Activated CD4-positive, alpha-beta memory T cell treated with anti-CD3 and anti-CD28 coated beads for 36 hours (primary cell): ENCODE measurements at places on chromosomes 3 and 15. TPM values are rescaled to one million over a fixed set of nuclear protein-coding genes. Genes with fewer than 3 reads are reported as not detected.
A peak's percentile ranks its signal among the peaks of the same experiment; 100 is the strongest.

CDCP1 gene
- 0.48 TPM for total RNA-seq

SLC35G2 gene
- 2.1 TPM for total RNA-seq

SAMMSON gene
- not detected for total RNA-seq

ZNF662 gene
- total RNA-seq = 0.39 TPM

XCR1 gene
- total RNA-seq = not detected

GABRR3 gene
- not detected for total RNA-seq

FGF7 gene
- total RNA-seq = not detected

FEZF2 gene
- not detected for total RNA-seq

CORO2B gene
- 0.07 TPM for total RNA-seq

TYRO3 gene
- total RNA-seq = 4.3 TPM

DNA sequence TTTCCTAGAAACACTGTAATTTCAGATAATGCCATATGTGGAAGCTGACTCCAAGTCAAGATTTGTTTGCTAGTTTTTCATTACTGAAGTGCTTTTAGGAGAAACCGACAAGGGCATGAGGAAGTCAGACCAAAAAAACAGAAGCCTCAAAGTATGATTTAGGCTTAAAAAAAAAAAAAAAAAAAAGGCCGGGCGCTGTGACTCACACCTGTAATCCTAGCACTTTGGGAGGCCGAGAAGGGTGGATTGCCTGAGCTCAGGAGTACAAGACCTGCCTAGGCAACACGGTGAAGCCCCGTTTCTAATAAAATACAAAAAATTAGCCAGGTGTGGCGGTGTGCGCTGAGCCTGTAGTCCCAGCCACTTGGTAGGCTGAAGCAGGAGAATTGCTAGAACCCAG, 11.6 kb downstream of the RPL15 start:
- H3K36me3 ChIP-seq = no peaks in the 10 kb centered on the region
- H3K27ac ChIP-seq = no peak overlapping the region

GRCh38 chr15:95365511-95366107, 964.9 kb upstream of the NR2F2 start:
- H3K27me3 ChIP-seq = no peaks in the 10 kb centered on the region
- H3K36me3 ChIP-seq = no peaks in the 10 kb centered on the region
- DNase-seq = no peak
- H3K27ac ChIP-seq = no peak overlapping the region
- H3K4me3 ChIP-seq = no peak overlapping the region

- DNase-seq = no peak
- H3K36me3 ChIP-seq = no peaks in the 10 kb centered on the region
- H3K4me3 ChIP-seq = no peak overlapping the region
- H3K4me1 ChIP-seq = no peaks in the 10 kb centered on the region
- H3K27me3 ChIP-seq = no peaks in the 10 kb centered on the region
Measured at GRCh38 chr3:62604298-62604697, 230.9 kb upstream of the FEZF2 start.

DNA sequence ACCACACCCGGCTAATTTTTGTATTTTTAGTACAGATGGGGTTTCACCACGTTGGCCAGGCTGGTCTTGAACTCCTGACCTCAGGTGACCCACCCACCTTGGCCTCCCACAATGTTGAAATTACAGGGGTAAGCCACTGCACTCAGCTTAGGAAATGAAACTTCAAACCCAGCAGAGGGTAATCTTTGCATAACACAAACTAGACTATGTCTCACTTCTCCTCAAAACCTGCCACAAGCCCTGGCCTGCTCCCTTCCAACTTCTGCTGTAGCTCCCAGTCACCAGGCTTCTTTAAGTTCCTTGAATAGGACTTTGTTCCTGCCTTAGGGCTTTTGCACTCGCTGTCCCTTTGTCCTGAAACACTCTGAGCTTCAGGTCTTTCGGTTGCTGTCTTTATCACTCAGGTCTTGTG, 39.2 kb upstream of the SEMA4B start:
- H3K4me3 ChIP-seq = no peak overlapping the region
- DNase-seq = no peak
- no peak overlapping the region for H3K27ac ChIP-seq
- H3K36me3 ChIP-seq = no peaks in the 10 kb centered on the region
- peaks cover 24% of the 10 kb centered on the region for H3K4me1 ChIP-seq

GRCh38 chr3:128073807-128074206, 21.6 kb downstream of the SEC61A1 start:
- H3K36me3 ChIP-seq = peaks cover 17% of the 10 kb centered on the region
- H3K27ac ChIP-seq = no peak overlapping the region
- DNase-seq = no peak
- no peak overlapping the region for H3K4me3 ChIP-seq
- peaks cover 21% of the 10 kb centered on the region for H3K4me1 ChIP-seq
- H3K27me3 ChIP-seq = no peaks in the 10 kb centered on the region

DNA sequence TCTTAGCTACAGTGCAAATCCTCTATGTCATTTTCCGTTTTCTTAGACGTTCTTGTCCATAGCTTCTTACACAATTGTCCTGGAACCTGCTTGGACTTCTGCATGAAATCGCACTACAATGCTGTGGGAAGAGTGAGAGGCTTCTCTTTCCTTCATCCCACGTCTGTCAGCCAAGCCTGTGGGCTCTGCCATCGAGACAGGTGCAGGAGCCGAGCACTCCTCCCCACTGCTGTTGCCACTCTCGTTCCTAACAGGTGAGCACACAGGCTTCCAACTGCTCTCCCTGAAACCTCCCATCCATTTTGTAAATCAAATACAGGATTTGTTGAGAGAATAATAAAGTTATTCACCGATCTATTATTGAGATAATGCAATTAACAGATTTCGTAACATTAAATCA, 23.5 kb downstream of the ZXDC start:
- H3K4me3 ChIP-seq = no peak overlapping the region
- H3K4me1 ChIP-seq = no peaks in the 10 kb centered on the region
- H3K27me3 ChIP-seq = no peaks in the 10 kb centered on the region

GRCh38 chr3:4776980-4777581, 202.2 kb upstream of the BHLHE40 start:
- H3K27me3 ChIP-seq = no peaks in the 10 kb centered on the region
- DNase-seq = peak; percentile 45
- peak overlapping the region; percentile 47 for H3K4me3 ChIP-seq
- H3K27ac ChIP-seq = peak overlapping the region; percentile 91
- peaks cover 44% of the 10 kb centered on the region for H3K36me3 ChIP-seq

DNA sequence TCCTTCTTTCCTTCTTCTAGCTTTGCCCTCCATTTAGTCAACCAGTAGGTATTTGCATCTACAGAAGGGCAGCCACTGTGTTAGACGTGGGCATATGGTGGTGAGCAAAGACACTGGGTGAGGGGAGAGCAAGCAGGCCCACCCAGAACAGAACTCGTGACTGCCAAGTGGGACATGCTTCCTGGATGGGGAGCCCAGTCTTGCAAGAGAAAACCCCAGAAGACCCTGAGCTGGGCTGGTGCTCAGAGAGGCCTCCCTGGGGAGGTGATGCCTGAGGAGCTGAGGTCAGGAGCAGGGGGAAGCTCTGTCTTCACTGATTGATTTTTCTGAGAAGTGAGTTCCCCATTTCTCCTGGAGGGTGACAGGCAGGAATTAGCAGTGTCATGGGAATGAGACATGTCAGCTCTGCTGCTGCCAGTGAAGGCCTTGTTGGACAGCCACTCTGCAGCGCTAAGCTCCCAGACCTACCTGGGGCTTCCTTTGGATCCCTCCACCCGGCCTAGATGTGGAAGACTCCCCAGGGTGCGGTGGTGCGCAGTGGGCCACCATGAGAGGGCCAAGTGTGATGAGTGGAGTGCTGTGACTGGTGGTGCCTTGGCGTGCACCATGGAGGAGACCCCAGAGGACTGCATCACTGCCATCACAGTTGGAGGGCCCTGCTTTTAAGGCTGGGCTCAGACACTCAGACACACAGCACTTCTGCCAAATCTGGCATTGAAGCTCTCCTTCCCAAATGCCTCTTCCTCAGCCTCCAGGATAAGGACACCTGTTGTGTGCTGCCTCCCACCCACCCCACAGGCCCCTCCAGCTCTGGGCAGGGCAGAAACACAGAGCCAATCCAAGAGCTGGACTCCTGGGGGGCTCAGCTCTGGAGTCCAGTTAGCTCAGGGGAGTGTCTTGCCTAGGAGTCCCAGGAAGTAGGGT, 40.0 kb upstream of the TOPBP1 start:
- DNase-seq = no peak
- no peak overlapping the region for H3K4me3 ChIP-seq
- H3K27ac ChIP-seq = no peak overlapping the region
- H3K4me1 ChIP-seq = no peaks in the 10 kb centered on the region

GRCh38 chr3:10926811-10927521, 65.6 kb upstream of the SLC6A1 start:
- H3K27me3 ChIP-seq = no peaks in the 10 kb centered on the region
- no peak overlapping the region for H3K4me3 ChIP-seq
- no peaks in the 10 kb centered on the region for H3K4me1 ChIP-seq
- DNase-seq = no peak
- H3K36me3 ChIP-seq = no peaks in the 10 kb centered on the region

DNA sequence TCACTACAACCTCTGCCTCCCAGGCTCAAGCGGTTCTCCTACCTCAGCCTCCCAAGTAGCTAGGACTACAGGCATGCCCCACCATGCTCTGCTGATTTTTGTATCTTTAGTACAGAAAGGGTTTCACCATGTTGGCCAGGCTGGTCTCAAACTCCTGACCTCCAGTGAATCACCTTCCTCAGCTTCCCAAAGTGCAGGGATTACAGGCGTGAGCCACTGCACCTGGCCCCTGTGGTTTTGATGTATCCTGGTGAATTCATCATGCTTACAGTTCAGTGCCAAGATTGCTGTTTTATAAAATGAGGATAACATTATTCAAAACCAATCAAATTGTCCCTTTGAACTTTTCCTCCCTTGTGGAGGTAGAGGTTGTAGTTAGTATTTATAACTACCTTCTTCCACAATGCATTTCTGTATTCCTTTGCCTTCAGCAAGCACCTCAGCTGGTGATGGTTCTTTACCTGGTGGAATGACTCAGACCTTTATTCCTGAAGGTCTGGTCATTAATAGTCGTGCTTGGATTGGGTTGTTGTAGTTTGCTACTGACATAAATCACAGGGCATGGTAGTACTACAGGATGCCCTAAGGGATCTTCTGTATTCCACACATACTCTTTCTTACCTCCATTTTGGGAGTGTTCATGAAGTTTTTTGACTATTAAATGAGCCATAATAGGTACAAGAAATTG, 76.9 kb downstream of the UBP1 start:
- H3K27me3 ChIP-seq = peaks cover 3% of the 10 kb centered on the region
- H3K4me3 ChIP-seq = no peak overlapping the region
- H3K27ac ChIP-seq = no peak overlapping the region

- peak overlapping the region; percentile 87 for H3K27ac ChIP-seq
- DNase-seq = no peak
- no peaks in the 10 kb centered on the region for H3K27me3 ChIP-seq
Measured at GRCh38 chr3:71300951-71301393, 282.6 kb downstream of the FOXP1 start.

- H3K36me3 ChIP-seq = no peaks in the 10 kb centered on the region
- no peak overlapping the region for H3K4me3 ChIP-seq
- no peak overlapping the region for H3K27ac ChIP-seq
- H3K4me1 ChIP-seq = no peaks in the 10 kb centered on the region
- DNase-seq = no peak
Measured at GRCh38 chr3:82132210-82133069, 371.0 kb upstream of the GBE1 start.

- H3K36me3 ChIP-seq = no peaks in the 10 kb centered on the region
- H3K4me1 ChIP-seq = no peaks in the 10 kb centered on the region
- H3K27ac ChIP-seq = no peak overlapping the region
Measured at GRCh38 chr3:127709320-127710060, 36.7 kb downstream of the ABTB1 start.

DNA sequence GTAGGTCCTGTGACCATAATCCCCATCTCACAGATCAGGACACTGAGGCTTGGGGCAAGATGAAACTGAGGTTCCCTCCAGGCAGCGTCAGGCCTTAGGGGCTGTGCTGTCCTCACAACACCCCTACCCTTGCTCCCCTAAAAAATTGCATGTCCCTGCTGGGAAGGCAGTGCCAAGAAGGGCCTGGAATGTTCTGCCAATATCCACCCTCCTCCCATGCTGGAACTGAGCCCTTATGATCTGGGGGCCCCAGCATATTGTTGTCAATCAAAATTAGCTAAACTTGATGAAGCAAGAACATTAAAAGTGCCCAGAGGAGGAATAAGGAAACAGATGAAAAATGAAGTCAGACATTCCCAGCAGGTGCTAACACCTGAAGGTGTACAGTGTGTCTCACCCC, 13.4 kb upstream of the RTP3 start:
- no peaks in the 10 kb centered on the region for H3K36me3 ChIP-seq
- no peak overlapping the region for H3K4me3 ChIP-seq
- no peaks in the 10 kb centered on the region for H3K27me3 ChIP-seq
- DNase-seq = no peak
- no peak overlapping the region for H3K27ac ChIP-seq
